ENCODE measurements at places on chromosomes 12 and 14. TPM values are rescaled to one million over a fixed set of nuclear protein-coding genes. Genes with fewer than 3 reads are reported as not detected.

- DNase-seq: no peak
Measured at GRCh38 chr12:102144221-102144620, 24.2 kb downstream of the PARPBP start.

GRCh38 chr12:53803194-53803593 is 51.4 kb upstream of the CISTR start:
- no peak for DNase-seq

The SERPINA10 gene
- total RNA-seq: not detected

DNA sequence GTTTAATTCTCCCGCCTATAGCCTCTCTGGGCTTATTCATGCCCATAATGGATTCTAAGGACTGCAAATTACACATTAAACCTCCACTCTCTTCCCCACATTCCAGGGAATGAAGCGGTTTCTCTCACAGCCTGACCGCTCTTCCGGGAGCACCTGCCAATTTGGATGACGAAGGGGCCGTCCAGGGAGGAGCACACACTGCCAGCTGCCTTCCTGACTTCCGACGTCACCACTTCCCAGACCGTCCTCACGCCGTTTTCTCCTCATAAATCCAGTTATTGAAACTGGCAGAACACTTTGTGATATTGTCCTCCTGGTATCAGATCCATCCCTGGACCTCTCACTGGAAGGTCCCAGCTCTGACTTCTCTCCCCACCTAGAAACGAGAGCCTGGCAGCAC is 87.6 kb downstream of the GCH1 start:
- peak; percentile 90 for DNase-seq

GRCh38 chr14:50116966-50117365 is 594 bp upstream of the VCPKMT start:
- DNase-seq: no peak

The SERPINA9 gene
- total RNA-seq: not detected

The MEG3 gene
- 99.4 TPM for total RNA-seq

The YEATS4 gene
- 7.7 TPM for total RNA-seq

DNA sequence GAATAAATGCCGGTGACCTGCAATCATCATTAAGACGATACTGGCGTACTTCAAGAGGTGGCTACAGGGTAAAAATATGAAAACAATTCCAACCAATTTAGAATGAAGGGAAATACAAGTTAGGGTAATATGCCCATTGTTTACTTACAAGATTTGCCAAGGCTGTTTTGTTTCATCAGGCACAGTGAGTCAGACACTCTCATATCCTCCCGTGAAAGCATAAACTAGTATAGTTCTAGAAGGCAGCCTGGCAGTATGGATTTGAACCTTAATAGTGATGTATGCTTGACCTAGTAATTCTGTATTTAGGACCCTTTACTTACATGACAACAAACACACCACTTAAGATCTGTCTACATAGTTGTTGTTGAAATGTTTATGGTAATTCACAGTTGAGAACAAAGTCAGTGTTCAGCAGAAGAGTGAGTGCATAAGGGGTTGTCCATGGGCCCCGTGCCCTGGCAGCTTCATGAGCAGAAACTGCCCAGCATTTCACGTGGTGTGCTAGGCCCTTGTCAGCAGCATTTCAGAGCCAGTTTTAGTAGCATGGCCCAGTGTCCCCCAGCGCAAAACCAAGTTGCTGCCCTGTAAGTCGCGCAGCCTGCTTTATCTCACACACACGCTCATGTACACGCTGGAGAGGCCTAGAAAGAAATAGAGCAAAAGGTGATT is 80.8 kb downstream of the EP400 start:
- no peak for DNase-seq

DNA sequence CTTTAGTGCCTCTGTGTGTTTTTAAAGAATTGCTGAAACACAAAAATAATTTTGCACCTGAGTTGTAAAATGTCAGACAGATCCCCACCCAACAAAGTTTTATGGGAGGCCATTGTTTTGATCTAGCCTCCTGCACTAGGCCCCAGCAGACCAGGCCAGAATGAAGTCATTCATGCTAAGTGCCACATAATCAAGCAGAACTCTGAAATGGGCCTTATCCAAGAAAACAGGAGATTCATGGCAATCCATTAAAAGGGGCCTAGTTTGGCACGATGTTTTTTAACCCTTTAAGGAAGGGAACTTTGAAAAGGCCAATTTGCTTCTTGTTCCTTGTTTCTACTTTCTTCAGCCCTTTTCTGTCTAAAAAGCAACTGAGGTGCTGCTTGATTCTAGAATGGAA is 260.9 kb downstream of the ITPR2 start:
- no peak for DNase-seq

- no peak for DNase-seq
Measured at GRCh38 chr12:67410667-67411067, 141.5 kb downstream of the CAND1 start.

DNA sequence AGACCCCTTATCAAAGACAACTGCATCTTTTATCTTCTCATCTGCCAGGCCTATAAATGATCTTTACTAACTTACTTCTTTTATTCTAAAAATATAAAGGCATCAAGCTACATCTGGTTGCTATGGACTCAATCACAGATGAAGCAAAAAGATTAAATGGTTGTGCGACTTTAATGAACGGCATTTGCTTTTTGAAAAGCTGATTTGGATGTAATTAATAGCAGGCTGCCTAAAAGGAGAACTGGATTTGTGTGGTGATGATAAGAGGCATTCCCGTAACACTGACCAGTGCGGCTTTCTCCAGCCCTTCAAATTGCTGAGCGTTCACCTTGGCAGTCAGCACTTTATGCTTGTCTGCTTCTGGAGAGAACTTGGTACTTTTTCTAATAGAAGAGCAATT is 103.8 kb downstream of the ARMH4 start:
- DNase-seq: no peak

DNA sequence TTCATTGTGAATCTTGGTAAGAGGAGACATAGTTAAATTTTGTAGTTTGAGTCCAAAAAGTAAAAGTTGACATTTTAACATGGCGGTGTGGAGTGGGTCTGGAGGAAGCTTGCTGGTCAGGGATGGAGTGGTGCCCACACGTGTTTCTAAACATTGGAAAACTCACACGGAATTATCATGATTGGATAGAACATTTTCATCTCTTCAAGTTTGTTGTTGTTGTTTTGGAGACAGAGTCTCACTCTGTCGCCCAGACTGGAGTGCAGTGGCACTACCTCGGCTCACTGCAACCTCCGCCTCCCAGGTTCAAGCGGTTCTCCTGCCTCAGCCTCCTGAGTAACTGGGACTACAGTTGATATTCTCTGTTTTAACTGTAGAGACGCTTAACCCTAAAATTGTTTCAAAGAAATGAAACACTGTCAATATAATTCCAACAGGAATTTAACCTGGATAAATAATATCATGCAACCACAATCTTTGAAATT is 502 bp upstream of the MBIP start:
- no peak for DNase-seq

DNA sequence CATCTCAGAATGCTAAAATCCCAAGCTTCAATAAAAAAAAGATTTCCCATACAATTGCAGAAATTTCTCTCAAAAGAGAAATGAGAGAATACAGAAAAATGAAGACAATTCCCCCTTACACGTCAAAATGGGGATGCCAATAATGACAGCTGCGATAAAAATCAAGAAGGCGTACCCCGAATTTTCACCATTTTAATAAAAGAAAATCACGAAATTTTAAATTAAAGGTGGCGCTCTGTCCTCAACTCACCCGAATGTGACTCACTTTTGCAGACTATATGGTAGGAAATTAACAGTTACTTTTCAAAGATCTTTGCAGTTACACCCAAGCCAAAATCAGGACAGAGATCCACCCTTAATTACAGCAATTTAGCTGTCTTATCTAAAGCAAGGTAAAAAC is 2.1 kb downstream of the ATP2B1 start:
- no peak for DNase-seq

The GLIPR1L1 gene
- not detected for total RNA-seq

DNA sequence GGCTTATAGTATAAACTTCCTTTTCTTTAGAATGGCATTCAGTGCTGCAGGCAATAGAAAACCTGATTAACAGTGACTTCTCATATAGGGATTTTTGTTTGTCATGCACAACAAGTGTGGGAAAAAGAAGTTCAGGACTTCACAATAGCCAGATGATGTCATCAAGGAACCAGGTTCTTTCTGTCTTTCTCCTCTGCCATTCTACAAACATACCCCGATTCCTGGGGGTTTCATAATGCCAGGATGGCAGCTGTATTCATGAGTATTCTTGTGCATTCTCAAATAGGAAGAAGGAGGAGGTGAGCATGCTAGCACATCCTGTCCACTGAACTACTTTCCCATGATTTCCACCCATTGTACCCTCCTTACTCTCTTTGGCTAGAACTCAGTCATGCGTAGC is 182.7 kb upstream of the EEA1 start:
- no peak for DNase-seq

DNA sequence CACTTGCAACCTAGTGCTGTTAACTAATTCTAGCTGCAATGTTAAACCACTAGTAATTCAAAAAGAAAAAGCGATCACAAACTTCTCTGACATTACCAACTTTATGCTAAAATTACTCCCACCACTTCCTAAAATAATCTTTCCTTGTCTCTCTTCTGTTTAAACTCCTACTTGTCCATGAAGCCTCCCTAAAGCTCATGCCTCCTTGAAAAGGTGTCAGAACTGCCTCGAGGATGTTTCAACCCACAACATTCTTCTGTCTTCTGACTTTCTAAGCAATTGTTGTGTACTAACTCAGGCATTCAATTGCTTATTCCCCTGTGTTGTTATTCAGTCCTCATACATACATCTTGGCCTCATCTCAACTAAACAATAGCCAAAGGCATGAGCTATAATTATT is 5.9 kb downstream of the GNPTAB start:
- no peak for DNase-seq

The CCDC60 gene
- not detected for total RNA-seq

GRCh38 chr12:45893240-45893639 is 97.1 kb downstream of the SCAF11 start:
- no peak for DNase-seq

DNA sequence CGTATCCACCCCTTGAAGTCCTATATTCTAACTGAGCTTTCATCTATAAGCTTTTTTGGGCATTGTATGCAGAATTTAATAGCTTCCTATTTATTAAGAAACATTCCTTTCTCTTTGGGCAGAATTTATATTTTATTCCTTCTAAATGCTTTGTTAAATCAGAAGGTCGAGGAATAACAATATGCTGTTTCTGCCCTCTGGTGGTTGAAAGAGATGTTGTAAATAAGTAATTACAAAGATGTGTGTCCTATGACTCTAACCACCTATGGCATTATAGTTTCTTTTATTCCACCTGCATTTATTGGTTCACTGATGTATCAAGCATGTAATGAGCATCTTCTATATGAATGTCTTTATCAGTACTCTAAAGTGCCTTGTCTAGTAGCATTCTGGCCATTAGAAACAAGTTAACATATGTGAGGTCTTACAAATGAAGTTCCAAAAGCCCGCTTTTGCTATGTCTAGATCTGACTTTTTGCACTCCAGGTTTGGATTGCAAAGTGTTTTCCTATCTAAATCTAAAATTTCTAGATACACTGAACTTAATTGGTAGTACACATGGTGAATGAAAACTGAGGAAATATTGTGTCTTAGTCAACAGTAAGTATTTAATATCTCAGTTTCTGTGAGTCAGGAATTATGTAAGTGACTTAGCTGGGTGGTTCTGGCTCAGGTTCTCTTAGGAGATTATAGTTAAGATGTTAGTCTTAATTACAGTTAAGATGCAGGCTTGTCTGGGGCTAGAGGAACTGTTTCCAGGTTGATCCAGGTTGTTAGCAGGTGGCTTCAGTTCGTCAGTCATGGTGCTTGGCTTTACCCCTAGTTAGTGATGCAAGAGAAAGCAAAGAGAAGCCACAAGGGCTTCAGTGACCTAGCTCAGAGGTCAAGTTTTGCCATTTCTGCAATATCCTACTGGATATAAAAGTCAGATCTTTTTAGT is 57.5 kb downstream of the PLEKHA5 start:
- DNase-seq: no peak

DNA sequence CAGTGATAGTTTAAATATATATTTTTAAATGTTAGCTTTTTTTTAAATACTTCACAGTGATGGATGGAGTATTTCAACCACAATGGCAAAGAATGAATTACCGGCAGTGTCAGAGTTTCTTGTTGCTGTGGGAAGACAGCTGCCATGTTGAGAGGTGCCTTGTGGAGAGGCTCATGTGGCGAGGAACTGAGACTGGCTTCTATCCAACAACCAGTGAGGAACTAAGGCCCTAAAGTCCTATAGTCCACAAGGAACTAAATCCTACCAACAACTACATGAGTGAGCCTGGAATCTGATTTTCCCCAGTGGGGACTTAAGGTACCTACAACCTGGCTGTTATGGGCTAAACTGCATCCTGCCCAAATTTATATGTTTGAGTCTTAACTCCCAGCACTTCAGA is 220.2 kb upstream of the PLEKHG7 start:
- no peak for DNase-seq

The KRT72 gene
- not detected for total RNA-seq

- DNase-seq: no peak
Measured at GRCh38 chr14:76050797-76051392, 65.3 kb downstream of the IFT43 start.

GRCh38 chr12:59005193-59005955 is 85.1 kb upstream of the LRIG3 start:
- no peak for DNase-seq

DNA sequence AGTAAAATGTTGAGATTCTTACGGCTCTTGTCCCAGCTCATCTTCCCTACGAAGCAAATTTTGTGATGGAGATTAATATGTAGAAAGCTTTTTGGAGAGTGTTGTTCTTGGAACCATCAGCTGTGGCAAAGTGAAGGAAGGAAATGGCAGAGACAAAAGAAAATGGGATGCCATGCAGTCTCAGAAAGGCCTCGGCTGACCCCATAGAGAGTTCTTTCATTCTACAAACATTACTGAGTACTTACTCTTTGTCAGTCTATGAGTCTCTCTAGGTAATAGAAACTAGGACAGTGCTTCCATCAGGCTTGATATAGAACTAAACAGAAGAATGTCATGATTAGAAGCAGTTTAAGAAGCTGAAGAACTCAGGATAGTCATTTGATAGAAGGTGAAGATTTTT is 134.1 kb downstream of the PLEKHA5 start:
- DNase-seq: no peak

- no peak for DNase-seq
Measured at GRCh38 chr14:24139272-24139934, 2.0 kb downstream of the EMC9 start.
